ENCODE measurements at places on chromosomes 2 and 18.

DNA sequence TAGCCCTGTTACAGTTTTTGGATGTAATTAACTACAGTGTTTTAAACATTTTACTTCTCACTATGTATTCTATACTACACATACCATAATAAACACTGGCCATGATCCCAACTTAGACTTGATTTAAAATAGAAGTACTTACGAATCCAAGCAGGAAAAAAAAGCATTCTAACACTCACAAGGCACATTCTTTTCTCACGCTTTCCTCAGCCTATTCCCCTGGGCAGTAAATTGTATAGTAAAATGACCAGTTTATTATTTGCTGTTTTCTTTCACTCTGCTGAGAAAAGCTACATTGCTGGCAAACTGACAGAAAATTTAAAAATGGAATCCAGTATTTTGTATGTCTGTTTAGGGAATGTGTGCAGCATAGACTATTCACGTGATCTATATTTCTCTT, 2.8 kb upstream of the TANC1 start:
- DNase-seq: no peak

DNA sequence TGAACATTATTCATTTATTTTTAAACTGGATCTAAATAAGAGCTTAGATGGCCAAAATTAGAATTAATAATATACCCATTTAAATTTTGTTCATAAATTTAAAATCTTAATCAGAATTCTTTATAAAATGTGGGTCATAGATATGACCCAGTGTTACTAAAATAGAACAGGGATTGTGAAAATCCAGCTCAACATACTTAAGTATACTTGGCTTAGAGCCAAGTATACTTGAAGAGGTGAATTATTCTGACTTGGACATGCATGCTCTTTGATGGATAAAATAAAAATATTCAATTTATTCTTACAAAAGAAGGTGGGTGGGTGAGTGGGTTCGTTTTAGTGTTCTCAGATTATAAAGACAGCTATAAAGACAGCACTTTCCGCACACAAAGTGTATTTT, 70.7 kb downstream of the SPOPL start:
- no peak for DNase-seq

DNA sequence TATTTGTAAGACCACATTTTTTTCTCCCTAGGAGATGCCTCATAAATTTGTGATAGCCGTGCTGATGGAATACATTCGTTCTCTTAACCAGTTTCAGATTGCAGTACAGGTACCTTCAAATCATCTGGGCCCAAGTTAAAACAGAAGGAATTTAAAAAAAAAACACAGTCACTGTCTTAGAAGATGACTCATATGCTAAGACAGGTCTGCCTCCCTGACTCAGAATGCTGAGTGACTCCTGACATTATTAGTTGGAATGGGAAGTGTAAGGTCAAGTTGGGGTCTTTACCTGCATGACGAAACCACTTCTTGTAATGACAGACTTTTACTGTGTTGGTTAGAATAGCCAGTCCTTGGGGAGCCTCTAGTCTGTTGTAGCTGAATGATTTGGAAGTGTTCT, 26.3 kb downstream of the RMC1 start:
- DNase-seq: no peak

DNA sequence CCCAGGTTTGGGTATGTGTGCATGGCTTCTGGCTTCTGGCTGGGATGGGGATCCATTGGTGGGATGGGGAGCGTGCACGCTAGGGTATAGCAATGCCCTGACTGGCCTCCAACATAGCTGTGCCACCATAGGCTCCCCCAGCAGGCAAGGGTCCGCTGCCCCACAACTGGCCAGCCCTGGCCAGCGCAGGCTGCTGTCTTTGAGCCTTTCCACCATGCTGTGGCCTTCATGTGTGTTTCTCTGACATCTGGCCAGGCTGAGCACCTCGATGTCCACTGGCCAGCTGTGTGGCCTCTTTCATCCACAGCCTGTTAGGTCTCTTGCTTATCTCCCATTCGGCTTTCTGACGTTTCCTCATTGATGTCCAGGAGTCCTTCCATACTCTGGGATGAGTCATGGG, 231.3 kb downstream of the NDUFA10 start:
- no peak for DNase-seq

DNA sequence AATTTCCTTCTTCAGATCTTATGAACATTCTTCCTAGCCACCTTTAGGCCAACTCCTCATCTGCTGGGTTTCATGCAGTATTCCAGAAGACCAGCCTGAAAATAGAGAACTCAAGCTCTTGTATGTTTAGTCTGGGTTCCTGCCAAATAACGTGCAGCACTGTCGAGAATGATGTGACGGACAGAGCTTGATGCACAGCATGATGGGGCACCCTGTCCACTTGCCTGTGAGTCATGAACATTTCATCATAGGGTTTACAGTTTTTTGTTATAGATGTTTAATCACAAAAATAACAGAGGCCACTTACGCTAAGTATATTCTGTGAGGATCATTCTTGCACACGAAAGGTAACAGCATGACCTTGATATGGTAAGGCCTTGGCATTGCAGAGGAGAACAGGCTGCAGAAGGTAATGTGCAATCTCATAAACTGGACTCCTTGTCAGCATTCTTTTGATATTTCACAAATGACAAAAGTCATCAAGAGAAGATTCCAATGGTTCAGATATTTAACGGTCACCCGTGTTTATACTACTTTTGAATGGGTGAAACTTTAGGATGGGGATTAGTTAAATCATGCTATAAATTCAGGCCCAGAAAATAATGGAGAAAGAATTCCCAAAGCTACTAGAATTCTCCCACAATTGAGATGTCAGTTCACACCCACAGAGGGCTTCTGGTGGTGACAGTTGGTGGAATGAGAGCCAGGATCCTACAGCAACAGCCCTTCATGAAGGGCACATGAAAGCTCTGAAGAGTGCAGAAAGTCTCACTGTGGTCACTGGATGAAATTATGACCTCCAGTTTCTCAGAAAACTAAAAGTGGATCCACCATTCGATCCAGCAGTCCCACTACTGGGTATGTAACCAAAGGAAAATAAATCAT, 396.1 kb upstream of the RAB12 start:
- no peak for DNase-seq

GRCh38 chr2:13401312-13401711, 684.6 kb downstream of the TRIB2 start:
- no peak for DNase-seq

DNA sequence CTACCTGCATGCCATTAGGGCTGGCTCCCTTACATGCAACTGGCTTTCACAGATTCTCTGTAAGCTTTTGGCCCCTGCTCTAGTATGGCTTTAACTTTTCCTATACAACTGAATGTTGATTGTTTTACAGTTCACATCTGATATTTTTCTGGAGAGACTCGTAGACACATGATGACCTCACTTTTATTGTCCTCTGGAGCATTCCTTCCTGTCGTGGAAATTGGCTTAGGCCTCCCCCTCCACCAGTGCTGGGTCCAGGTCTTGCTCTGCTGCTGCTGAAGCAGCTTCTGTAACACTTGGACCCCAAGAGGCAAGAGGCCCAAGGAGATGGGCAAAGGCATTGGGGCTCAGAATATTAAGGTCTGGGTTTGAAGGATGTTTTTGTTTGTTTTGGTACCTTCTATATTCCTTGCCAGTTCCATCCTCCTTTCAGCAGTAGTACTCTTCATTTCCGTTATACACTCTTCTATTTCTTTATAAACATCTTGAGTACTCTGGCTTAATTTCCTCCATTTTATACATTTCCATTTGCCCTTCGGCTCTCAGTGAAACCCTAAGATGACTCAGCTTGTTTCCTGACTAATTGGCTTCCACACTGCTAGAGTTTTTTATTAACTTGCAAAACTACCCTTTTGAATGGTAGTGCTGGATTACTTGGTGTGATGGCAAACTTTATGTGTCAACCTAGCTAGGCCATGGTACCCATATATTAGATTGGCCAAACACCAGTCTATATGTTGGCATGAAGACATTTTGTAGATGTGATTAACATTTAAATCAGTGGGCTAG, 219.8 kb downstream of the CDCA7 start:
- no peak for DNase-seq

GRCh38 chr18:71168557-71169145, 879.8 kb downstream of the SOCS6 start:
- DNase-seq: no peak

DNA sequence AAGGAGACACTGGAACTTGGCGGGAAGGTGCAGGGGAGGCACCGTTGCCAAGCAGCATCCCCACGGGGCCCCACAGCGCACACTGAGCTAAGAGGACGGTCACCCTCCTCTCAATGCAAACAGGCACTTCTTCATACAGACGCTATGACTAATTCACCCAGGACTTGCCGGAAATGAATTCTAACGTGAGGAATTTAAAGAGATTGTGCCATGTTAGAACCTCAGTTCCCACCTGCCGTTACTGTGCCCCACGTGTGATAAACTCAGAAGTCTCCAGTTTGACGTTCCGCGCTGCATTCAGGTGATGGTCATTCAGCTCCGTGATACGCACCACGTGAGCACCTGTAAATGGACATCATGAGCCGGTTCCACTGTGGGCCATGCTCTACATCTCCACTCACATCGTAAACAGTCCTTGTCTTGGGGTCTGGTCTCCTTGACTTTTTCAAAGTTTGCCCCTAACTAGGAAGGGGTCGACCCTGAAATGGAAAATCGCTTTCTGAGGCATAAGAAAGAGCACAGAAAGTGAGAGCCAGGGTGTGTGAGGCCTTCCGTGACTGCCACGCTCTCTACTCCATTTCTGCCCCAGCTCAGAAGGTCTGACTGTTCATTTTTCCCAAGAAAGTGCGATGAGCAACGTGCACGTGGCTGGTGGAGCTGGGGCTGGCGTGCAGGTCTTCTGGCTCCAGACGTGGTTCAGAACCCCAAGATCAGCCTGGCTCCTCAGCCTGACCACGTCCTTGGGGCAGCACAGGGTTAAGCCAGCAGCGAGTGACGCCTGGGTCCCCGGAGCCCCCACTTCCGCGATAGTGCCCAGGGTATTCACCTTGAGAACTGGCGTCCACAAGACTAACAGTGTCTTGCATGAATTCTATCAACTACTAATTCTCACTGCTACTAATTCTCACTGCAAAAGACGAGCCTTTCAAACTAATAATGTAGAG, 35.1 kb downstream of the TMEM18 start:
- no peak for DNase-seq

GRCh38 chr2:217062768-217063167, 202.9 kb upstream of the TNP1 start:
- no peak for DNase-seq

DNA sequence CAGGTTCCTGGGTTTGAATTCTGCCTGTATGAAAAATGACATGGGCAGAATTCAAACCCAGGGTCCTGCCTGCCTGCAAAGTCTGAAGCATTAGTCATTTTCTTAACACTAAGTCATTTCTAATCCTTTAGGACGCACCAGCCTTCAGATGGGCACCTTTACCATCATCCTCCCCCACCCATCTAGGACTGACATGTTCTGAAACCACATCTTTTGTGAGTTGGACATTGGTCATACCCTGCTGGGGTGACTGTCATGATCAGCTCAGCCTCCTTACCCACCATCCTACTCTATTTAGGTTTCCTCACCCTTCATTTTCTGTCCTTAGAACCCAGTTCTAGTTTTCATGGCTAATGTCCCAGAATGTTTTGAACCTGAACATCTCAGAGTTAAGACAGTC, 104.9 kb downstream of the TRIB2 start:
- DNase-seq: no peak

DNA sequence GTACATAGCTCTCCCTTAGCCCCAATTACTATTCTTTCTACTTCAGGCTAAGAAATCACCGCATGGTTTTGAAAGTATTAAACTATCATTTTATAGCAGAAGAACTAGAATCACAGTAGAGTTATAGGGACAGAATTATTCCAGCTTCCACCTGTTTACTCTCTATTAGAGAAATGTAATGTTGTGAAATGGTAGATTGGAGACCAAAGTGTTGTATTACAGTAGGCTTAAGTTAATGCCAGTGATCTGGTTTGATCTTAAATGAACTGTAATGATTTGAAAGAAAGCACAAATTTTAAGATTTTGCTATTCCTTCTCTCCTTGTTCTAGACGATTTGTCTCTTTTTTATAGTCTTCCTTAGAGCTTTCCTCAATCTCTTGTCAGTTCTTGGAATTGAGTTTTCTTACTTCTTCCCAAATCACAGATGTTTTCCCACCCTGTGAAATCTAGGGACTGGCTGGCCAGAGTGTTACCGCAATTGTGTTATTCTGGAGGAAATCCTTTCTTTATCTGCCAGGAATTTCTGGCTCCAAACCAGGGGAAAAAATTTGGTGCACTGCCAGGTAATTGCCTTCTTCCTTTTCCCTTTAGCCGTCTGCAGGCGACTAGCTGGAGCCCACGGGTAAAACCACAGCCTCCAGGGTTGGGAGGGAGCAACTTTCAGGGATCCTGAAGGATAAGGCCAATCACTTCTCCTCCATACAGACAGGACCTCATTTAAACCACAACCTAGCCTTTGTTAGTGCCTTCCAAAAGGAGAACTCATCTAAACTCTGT, 51.7 kb downstream of the NOP58 start:
- no peak for DNase-seq

DNA sequence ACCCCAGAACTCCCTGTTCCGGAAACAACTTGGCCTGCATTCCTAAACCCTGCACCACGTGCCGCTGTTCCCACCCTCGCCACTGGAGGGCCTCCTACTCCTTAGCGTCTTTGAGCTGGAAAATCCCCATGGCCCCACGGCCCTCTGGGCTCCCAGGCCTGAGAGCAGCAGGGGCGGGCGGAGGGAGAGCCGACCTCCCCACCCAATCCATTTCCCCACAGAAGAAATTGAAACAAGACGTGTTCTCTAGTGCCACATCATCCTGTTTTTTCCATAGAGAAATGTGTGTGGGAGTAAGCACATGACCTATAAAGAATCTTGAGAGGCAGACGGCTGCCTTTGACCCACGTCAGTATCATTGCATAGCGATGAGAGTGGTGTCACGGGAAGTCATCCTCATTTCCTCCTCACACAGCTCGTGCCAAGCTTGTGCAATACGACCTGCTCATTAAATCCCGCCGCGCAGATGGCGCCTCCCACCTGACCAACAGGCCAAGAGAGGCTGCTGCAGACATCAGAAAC, 79.2 kb downstream of the LAMA1 start:
- DNase-seq: peak; percentile 61

DNA sequence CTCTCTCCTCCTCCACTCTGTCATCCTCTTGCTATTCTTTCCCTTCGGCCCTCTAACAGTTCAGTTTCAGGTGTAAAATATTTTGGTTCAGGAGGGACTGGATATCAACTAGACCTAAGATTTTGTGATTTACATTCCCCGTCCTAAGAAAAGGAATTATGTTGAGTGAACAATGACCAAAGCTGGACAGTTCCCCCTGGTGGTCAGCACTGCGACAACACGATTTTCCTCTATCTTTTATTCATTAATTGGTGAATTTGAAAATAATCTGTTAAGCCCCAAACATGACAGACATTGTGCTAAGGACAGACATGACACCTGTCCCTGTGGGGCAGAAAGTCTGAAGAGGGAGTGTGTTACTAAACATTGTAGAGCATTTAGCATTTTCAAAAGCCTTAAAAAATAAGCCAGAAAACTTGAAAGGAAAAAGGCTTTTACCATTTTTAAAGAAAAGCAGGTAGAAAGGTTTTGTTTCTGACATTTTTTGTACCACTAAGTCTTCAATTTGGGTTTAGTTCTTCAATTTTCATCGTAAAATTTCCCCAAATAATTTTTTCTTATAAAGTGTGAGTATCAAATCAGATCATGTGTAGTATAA, 28.4 kb upstream of the GTF2A1L start:
- no peak for DNase-seq
